ENCODE measurements at places on chromosomes 13 and 19. TPM values are rescaled to one million over a fixed set of nuclear protein-coding genes. Genes with fewer than 3 reads are reported as not detected.

Gene C19orf85
- not detected for total RNA-seq

DNA sequence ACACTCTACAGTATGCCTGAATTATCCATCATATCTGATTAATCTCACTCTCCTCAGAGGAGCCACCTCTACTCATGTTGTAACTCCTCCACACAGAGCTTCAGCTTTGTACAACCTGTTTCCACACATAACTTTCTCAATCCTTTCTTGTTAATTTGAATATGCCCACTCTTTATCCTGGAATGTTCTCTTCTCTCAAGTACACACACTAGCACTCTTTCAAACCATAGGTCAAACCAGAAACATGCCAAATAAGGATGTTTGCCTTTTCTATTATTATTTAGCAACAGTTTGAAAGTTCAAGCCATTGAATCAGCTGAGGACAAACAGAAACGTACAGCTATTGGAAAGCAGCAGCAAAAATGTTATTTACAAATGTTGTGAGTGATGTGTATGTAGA lies 110.3 kb downstream of the MIPEP start:
- no peak overlapping the region for H3K27ac ChIP-seq
- H3K27me3 ChIP-seq: no peaks in the 10 kb centered on the region
- H3K4me3 ChIP-seq: no peak overlapping the region
- peaks cover 14% of the 10 kb centered on the region for H3K4me1 ChIP-seq

- H3K36me3 ChIP-seq: no peaks in the 10 kb centered on the region
- no peak for DNase-seq
Observed at GRCh38 chr13:111006506-111007031, 91.7 kb upstream of the ANKRD10 start.

- no peak overlapping the region for H3K4me3 ChIP-seq
- no peaks in the 10 kb centered on the region for H3K27me3 ChIP-seq
- peaks cover 3% of the 10 kb centered on the region for H3K4me1 ChIP-seq
- peaks cover 3% of the 10 kb centered on the region for H3K36me3 ChIP-seq
Observed at GRCh38 chr19:5001615-5002014, 32.7 kb downstream of the KDM4B start.

Gene URAD
- not detected for total RNA-seq

DNA sequence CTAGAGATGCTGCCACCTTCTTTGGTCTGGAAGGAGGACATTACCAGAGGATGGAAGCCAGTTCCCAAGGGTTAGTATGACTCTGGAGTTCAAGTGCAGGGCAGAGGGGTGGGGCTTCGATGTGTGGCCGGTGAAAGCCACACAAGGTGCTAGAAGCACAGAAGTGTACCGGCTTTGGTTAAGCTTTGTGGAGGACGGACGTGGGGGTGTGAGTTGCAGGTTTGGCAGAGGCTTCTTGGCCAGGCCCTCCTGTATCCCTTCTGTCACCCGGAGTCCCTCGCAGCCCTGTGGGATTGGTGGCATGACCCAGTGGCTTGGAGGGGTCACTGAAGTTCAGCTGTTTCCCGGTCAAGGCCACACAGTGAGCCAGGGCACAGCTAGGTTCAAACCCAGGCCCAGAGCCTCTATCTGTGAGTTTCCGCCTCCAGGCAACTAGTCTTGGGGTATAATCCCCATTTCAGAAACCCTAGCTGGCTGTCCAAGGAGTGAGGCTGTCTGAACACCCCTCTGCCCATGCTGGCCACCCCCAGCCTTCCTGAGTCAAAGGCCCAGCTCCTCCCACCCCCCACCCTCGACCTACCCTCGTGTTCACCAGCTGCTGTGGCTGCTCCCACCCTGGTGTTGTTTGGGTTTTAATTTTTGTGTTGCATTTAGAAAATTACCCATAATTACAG lies 4.6 kb upstream of the SSBP4 start:
- H3K4me1 ChIP-seq: peaks cover 44% of the 10 kb centered on the region
- H3K36me3 ChIP-seq: no peaks in the 10 kb centered on the region
- peaks cover 24% of the 10 kb centered on the region for H3K27me3 ChIP-seq
- no peak overlapping the region for H3K4me3 ChIP-seq

GRCh38 chr19:33404506-33405253 lies 31.2 kb downstream of the CEBPG start:
- DNase-seq: no peak
- H3K27me3 ChIP-seq: no peaks in the 10 kb centered on the region
- H3K27ac ChIP-seq: no peak overlapping the region
- H3K36me3 ChIP-seq: no peaks in the 10 kb centered on the region
- H3K4me1 ChIP-seq: peaks cover 4% of the 10 kb centered on the region
- no peak overlapping the region for H3K4me3 ChIP-seq

- H3K4me1 ChIP-seq: no peaks in the 10 kb centered on the region
- no peak for DNase-seq
- H3K27me3 ChIP-seq: peaks cover 11% of the 10 kb centered on the region
- no peak overlapping the region for H3K27ac ChIP-seq
- no peak overlapping the region for H3K4me3 ChIP-seq
- no peaks in the 10 kb centered on the region for H3K36me3 ChIP-seq
Observed at GRCh38 chr13:24802074-24802473, 38.1 kb downstream of the RNF17 start.

Gene IRGC
- total RNA-seq: not detected

Gene ADAMTSL5
- 1.9 TPM for total RNA-seq

Gene RASGRP4
- 8.3 TPM for total RNA-seq

GRCh38 chr13:40352802-40353562 lies 313.5 kb downstream of the FOXO1 start:
- DNase-seq: no peak
- H3K36me3 ChIP-seq: no peaks in the 10 kb centered on the region
- no peak overlapping the region for H3K4me3 ChIP-seq
- H3K27me3 ChIP-seq: no peaks in the 10 kb centered on the region
- H3K27ac ChIP-seq: no peak overlapping the region

- H3K4me1 ChIP-seq: peaks cover 9% of the 10 kb centered on the region
- no peak overlapping the region for H3K27ac ChIP-seq
- no peak for DNase-seq
- no peak overlapping the region for H3K4me3 ChIP-seq
- H3K27me3 ChIP-seq: peaks cover 5% of the 10 kb centered on the region
- H3K36me3 ChIP-seq: no peaks in the 10 kb centered on the region
Observed at GRCh38 chr19:49136771-49137171, 17.4 kb downstream of the PPFIA3 start.

GRCh38 chr13:100789025-100789424 lies 114.4 kb upstream of the TMTC4 start:
- no peak overlapping the region for H3K27ac ChIP-seq
- H3K36me3 ChIP-seq: no peaks in the 10 kb centered on the region
- no peak for DNase-seq
- H3K27me3 ChIP-seq: peaks cover 24% of the 10 kb centered on the region
- H3K4me1 ChIP-seq: no peaks in the 10 kb centered on the region
- H3K4me3 ChIP-seq: no peak overlapping the region

Gene DMKN
- 2.4 TPM for total RNA-seq

Data from activated CD4-positive, alpha-beta memory T cell treated with anti-CD3 and anti-CD28 coated beads for 36 hours (primary cell).